ENCODE measurements at places on chromosomes 5 and 9. TPM values are rescaled to one million over a fixed set of nuclear protein-coding genes. Genes with fewer than 3 reads are reported as not detected.

The GRM6 gene
- polyA plus RNA-seq, result not detected

The ADAMTS16 gene
- polyA plus RNA-seq, result 2.2 TPM

The GPRIN1 gene
- 3.9 TPM for polyA plus RNA-seq

The SMIM23 gene
- not detected for polyA plus RNA-seq

The NR5A1 gene
- 0.13 TPM for polyA plus RNA-seq

The CTNND2 gene
- 27.7 TPM for polyA plus RNA-seq

The LHX3 gene
- polyA plus RNA-seq, result not detected

The OR1Q1 gene
- not detected for polyA plus RNA-seq

The DND1 gene
- polyA plus RNA-seq, result 0.52 TPM

The TMC1 gene
- not detected for polyA plus RNA-seq

The FOXB2 gene
- polyA plus RNA-seq, result not detected

The RORB gene
- polyA plus RNA-seq, result not detected

The FAM221B gene
- polyA plus RNA-seq, result 0.26 TPM

The DBH gene
- 0.32 TPM for polyA plus RNA-seq

The ZNF300 gene
- 3.7 TPM for polyA plus RNA-seq

The CFAP90 gene
- 1.7 TPM for polyA plus RNA-seq

The CAVIN4 gene
- 0.53 TPM for polyA plus RNA-seq

The PCDHB9 gene
- polyA plus RNA-seq, result 1.0 TPM

All from hepatocyte (in vitro differentiated cells).